Right kidney (tissue), 9 donors: ENCODE measurements at places on chromosomes 5 and 9.

- peak; percentile 48 for DNase-seq
Measured at GRCh38 chr9:132214027-132214622, 52.3 kb downstream of the NTNG2 start.

DNA sequence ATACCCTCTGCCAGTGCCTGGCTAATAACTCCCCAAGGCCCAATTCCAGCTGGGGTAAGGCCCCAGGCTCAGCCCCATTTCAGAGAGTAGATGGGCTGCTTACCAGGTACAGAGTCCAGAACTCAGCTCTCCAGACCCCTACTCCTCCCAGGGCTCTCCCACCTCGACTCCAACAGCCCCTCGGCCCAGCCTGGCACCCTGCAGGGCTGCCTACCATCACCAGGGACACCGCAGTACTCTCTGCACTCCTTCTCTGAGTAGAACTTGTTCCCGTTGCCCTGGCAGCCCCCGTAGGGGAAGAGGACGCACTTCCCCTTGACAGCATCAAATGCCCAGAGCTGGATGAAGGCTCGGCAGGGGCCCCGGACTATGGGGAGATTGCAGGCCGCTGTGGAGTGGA, 17.4 kb downstream of the AMBP start:
- no peak for DNase-seq

DNA sequence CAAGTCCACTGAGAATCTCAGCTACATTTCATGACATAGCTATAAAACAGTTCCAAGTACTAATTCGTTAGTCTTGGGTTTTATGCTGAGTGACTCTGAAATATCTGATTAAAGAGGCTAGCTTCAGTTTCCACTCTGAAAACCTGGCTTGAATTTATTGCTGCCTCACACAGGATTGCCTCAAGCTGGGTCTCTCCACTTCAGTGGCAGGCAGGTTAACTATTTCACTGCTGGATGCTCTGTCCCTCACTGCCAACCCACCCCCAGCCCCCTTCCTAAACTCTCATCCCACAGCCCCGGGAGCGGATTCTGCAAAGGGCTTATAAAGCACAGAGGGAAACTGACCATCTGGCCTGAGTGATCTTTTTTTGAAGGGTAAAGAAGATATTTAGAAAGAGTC, 318.3 kb downstream of the MLLT3 start:
- no peak for DNase-seq

DNA sequence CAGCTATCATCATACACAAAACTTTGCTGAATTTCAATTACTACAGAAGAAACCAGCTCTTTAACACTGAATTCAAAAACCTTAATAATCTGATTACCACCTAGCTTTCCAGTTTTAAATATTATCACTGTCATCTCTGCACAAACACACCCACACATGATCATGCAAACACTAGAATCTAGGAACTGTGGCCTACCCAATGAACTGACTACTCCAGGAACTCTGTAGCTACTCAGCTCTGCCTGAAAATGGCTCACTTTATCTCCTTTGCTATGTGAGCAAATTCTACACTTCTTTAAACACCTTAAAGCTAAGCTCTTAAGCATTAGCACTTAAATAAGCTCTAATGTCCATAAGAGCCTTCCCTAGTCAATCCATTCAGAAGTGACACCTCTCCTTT, 123.3 kb upstream of the DPYSL3 start:
- DNase-seq: no peak

DNA sequence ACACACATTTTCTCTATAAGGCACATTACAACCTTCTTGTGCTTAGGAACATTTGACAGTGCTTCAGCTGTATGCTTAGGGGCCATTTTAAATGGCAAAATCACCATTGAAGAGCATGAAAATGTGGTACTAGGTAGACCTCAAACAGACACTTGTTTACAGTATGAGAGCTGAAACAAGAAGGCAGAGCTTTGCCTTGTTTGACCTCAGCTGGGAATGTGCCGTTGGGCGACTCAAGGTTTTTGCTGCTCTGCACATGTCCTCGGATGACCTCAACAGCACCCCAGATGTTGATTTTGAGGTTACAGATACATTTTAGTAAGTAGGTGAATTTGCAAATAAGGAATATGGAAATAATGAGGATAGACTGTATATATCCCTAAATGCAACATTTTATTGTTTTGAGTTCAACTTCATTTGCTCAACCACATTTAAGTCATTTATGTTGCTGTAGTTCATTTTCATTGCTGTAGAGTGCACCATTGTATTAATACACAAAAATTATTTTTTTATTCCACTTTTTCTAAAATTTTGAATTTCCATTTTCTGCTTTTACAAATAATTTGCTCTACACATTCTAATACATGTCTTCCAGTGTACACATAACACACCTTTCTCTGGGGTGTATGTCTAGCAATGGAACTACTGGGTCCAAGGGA, 206.8 kb downstream of the NR3C1 start:
- DNase-seq: no peak

- no peak for DNase-seq
Measured at GRCh38 chr5:158889007-158889406, 210.7 kb downstream of the EBF1 start.

- no peak for DNase-seq
Measured at GRCh38 chr9:98226957-98227356, 28.5 kb downstream of the TBC1D2 start.

GRCh38 chr9:111231801-111232580, 98.0 kb downstream of the OR2K2 start:
- DNase-seq: no peak

DNA sequence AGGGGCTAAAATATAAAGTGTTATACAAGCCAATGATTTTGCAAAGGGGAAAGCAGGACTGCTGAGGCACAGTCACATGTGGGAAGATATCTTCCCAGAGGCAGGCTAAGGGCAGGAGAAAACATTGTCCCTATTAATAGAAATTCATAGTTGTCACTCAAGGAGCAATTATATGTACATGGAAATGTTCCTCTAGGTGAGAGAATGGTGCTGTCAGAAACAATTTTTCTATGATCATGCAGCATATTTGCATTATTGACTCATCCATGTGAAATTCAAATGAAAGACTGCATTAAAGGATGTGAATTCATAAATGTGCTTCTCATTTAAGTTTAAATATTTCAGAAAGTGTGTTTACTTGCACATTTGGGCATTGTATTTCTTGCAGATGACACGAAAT, 775.9 kb upstream of the CDH9 start:
- DNase-seq: no peak

DNA sequence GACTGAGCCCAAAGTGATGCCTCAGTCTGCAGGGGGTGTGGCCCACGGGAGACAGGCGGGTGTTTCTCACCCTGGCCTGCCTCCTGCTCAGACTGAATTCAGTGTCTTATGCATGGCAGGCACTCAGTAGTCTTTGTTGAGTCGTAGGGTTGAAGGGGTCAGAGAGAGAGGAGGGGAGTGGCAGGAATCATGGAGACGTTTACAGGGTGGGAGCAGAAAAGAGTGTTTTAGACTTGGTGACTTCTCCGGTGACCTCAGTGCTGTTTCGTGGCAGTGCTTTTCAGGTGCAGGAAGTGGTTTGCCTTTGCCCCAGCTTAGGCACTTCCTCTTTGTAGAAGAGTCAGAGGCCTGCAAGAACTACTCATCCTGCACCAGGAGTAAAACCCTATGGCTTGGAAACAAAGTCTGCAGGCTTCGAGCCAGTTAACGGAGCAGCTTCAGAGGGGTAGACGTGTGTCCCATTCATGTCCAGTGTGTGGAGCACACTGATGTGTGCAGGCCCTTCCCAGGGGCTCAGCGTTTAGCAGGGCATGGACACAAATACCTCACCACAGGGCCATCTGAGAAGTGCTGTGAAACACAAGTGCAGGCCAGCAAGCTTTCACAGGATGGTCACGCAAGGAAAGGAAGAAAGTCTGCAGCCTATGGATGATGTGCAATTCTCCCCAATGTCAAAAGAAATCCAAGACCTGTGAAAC, 24.5 kb upstream of the SEMA4D start:
- DNase-seq: no peak

DNA sequence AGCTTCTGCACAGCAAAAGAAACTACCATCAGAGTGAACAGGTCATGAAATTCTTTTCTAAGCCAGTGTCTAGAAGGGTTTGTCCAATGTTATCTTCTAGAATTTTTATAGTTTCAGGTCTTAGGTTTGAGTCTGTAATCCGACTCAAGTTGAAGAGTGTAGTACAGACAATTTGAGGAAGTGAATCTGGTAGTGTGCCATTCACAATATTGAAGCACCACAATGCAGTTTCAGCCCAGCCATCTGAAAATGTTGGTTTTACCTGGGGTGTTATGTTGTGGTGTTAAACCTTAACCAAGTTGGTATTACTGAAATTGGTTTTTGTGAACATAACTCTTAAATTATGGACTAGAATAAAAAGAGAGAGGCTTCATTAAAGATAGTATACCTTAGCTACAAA, 77.2 kb downstream of the ADAMTS16 start:
- DNase-seq: no peak

DNA sequence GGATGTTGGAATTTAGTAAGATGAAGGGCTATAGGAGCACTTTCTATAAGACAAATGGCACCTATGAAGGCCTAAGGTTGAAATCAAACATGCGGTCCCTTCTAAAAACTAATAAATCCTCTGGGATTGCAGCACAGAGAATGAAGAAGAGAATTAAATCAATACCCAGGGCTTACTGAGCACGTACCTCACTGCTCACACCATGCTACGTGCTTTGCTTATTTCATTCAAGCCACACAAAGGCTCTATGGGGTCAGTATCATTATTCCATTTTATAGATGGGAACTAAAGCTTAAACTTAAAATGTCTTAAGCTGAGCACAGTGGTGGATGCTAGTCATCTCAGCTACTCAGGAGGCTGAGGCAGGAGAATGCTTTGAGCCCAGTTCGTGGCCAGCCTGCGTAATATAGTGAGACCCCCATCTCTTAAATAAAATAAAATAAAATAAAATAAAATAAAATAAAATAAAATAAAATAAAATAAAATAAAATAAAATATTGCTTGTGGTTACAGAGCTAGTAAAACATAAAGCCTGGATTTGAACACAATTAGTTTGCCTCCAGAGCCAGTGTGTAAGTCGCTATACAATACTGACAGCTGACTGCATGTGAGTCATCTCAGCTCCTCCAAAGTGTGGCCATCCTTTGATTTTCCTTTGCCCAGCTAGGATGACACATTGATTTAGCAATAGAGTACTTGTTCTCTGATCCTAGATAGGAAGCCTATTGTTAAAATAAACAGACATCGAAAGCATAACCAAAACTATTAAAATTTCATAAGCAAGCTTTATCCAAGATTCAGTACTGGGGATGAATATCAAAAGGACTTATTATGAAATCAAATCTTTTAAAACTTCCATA, 20.9 kb upstream of the DPYSL3 start:
- DNase-seq: no peak

GRCh38 chr9:137349471-137350033, 47.5 kb upstream of the NRARP start:
- no peak for DNase-seq
